ENCODE measurements at places on chromosomes 7 and 10.

DNA sequence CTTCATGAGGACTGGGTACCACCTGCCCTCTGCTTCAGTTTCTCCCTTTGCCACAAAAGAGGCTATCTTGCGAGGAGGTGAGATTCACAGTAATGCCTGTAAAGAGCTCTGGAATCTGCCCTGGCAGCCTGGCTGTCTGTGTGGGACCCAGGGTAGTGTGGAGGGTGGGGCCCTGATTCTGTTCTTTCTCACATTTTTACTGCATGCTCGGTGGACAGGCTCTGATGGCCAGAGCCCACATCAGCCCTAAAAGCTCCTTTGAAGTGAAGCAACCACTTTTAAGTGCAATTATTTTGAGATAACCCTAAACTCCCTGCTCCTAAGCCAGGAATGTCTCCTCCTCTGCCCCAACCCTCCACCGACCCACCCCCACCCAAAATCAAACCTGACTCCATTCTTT, 92.1 kb upstream of the PODXL start:
- no peak for DNase-seq

DNA sequence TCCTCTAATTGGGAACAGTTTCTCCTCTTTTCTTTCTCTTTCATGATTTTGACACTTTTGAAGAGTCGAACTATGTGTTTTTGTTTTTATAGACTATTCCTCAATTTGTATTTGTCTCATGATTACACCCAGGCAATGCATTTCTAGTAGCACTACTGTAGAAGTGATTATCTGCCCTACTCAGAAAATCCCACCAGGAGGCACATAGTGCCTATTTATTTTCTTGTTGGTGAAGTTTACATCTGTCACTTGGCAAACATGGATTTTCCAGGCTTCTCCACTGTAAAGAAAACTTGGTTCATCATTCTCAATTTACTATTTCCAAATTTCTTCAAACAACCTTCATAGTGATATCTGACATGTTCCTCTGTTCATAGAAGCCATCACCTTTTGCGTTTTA, 893.9 kb downstream of the CCSER2 start:
- DNase-seq, result no peak

DNA sequence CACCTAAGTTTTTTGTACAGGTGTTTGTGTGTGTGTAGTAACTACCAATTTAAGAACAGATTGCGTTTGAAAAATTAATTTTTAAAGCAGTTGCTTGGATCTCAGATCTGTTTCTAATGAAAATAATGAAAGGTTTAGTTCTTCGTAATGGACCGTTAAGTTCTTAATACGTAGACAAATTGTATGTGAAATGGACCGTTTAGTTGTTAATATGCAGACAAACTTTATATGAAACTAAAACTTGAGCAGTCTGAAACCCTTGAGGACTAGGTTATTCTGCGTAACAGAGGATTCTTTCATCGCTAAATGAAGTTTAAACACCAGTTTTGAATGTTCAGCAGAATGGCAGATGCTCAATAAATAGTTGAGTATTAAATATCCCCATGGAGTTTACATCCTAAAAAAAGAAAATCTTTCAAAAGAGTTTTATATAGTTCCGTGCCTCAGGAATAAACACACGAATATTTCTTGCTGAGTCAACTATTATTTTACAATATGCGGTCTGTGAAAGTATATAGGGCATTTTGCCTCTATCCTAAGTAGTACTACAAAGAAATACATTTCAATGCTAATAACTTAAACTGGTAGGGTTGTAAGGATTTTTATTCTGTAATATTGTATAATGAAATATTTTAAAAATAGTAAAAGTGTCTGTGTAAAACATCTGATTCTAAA, 1.2 kb downstream of the DBF4 start:
- DNase-seq, result no peak

DNA sequence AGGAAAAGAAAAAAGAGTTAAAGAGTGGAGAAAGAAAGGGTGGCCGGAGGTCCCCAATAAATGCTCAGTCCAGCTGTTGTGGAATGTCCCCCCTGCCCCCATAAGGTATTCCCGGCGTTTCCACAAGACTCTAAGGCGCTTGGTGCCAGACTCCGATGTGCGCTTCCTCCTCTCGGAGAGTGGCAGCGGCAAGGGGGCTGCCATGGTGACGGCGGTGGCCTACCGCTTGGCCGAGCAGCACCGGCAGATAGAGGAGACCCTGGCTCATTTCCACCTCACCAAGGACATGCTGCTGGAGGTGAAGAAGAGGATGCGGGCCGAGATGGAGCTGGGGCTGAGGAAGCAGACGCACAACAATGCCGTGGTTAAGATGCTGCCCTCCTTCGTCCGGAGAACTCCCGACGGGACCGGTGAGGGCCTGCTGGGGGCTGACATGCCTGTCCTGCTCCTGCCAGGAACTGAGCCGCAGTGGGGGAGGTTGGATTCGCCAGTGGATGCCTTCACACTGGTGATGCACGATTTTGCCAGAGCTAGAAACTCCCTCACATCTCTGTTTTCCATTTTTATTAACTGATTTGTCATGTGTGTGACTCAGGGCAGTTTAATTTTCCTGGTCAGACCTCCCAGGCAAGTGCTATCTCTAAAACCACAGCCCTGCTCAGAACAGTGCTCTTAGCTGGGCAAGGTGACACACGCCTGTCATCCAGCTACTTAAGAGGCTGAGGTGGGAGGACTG, 34.2 kb downstream of the TACR2 start:
- no peak for DNase-seq

GRCh38 chr7:43655584-43655983, 72.7 kb downstream of the STK17A start:
- DNase-seq, result no peak

Data from esophagus squamous epithelium (tissue), 5 donors.